ENCODE measurements at places on chromosomes 2 and 18.

DNA sequence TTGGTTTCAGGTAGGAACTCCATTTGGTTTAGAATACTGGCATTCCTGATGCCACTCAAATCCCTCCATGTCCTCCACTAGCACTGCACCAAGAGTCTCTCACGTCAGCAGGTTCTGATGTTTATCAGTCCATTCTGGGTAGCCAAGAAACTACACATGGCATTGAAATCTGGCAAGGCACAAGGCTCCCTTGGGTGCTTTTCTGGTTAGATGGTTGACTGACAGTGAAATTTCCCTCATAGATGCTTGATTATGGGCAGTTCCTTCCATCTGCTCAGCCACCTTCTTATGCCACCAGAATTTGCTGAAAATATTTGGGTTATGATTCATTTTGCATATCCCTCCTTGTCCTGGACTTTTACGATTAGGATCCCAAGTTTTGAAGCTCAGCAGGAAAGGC, 32.6 kb downstream of the EDAR start:
- H3K4me1 ChIP-seq = no peaks in the 10 kb centered on the region
- no peak overlapping the region for H3K27ac ChIP-seq
- H3K4me3 ChIP-seq = no peak overlapping the region
- no peaks in the 10 kb centered on the region for H3K36me3 ChIP-seq
- no peaks in the 10 kb centered on the region for H3K27me3 ChIP-seq

DNA sequence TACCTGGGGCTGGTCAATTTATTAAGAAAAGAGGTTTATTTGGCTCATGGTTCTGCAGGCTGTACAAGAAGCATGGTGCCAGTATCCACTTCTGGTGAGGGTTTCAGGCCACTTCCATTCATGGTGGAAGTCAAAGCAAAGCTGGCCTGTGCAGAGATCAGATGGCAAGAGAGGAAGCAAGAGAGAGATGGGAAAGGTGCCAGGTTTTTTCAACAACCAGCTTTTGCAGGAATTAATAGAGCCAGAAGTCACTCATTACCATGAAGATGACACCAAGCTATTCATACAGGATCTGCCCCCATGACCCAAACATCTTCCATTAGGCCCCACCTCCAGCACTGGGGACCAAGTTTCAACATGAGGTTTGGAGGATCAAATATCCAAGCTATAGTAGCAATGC, 56.8 kb upstream of the ST3GAL5 start:
- H3K27ac ChIP-seq = no peak overlapping the region
- no peaks in the 10 kb centered on the region for H3K36me3 ChIP-seq
- no peak for DNase-seq
- H3K4me1 ChIP-seq = no peaks in the 10 kb centered on the region
- H3K4me3 ChIP-seq = no peak overlapping the region
- H3K27me3 ChIP-seq = no peaks in the 10 kb centered on the region

GRCh38 chr2:236517251-236518031, 52.2 kb upstream of the ACKR3 start:
- H3K27me3 ChIP-seq = no peaks in the 10 kb centered on the region
- H3K4me3 ChIP-seq = no peak overlapping the region
- H3K27ac ChIP-seq = no peak overlapping the region
- H3K4me1 ChIP-seq = no peaks in the 10 kb centered on the region
- DNase-seq = no peak

- H3K27ac ChIP-seq = no peak overlapping the region
- DNase-seq = no peak
- no peaks in the 10 kb centered on the region for H3K36me3 ChIP-seq
Measured at GRCh38 chr2:233821196-233821595, 33.1 kb downstream of the HJURP start.

DNA sequence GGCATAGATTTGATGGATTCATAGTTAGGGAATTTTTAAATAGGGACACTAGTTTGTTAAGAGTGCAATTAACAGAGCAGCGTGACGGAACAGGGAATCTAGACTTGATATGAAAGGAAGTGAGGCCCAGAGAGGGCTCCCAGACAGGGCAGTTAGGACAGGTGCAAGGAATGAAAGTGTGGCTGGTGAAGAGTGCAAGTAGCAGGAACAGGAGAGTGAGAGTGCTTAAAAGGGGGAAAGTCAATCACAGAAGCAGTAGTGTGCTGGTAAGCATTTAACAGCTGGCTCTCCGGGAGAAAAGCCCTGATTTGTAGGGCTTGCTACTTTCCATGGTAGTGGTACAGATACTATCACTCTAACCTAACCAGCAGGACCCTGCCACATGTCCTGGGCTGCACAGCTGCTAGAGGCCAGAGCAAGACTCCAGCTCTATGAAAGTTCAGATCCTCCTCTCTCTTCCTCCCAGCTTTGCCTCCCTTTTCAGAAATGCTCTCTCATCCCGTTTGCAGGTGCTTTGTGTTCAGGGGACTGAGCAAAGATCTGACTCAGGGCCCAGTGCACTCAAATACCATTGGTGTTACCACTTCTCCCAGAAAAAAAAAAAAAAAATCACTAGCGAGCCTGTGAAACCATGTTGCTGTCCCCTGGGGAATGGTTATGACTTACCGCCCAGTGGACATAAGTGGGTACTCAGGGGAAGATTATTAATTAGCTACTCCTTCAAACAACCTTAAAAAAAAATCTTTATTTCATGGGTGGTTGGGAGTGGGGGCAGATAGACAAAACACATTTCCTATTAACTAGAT, 18.1 kb upstream of the GCFC2 start:
- no peak overlapping the region for H3K4me3 ChIP-seq
- H3K36me3 ChIP-seq = no peaks in the 10 kb centered on the region
- H3K27ac ChIP-seq = no peak overlapping the region
- 0 out of 2 replicates have a peak, but pooled peaks cover 3% of the 10 kb centered on the region for H3K4me1 ChIP-seq

GRCh38 chr2:7502336-7502735, 585.1 kb downstream of the RNF144A start:
- no peak overlapping the region for H3K27ac ChIP-seq
- no peak overlapping the region for H3K4me3 ChIP-seq
- no peaks in the 10 kb centered on the region for H3K27me3 ChIP-seq

DNA sequence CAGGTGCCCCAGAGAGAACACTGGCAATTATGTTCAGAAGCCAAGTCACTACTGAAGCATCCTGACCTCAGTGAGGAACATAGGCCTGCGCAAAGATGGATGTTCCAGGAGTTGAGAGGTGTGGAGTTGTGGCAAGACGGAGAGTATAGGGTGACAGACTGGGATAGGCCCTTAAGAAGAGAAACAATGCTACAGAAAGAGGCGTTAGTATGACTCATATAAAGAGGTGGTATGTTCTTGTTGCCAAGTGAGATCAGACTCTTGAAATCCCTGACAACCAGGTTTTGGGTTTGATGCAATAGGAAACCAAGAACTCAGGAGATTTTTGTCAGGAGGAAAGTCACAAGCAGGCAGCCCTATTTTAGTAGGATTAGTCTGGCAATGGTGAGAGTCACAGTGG, 185.6 kb downstream of the RIT2 start:
- H3K4me3 ChIP-seq = no peak overlapping the region
- H3K36me3 ChIP-seq = no peaks in the 10 kb centered on the region
- no peaks in the 10 kb centered on the region for H3K27me3 ChIP-seq
- DNase-seq = no peak
- no peak overlapping the region for H3K27ac ChIP-seq

DNA sequence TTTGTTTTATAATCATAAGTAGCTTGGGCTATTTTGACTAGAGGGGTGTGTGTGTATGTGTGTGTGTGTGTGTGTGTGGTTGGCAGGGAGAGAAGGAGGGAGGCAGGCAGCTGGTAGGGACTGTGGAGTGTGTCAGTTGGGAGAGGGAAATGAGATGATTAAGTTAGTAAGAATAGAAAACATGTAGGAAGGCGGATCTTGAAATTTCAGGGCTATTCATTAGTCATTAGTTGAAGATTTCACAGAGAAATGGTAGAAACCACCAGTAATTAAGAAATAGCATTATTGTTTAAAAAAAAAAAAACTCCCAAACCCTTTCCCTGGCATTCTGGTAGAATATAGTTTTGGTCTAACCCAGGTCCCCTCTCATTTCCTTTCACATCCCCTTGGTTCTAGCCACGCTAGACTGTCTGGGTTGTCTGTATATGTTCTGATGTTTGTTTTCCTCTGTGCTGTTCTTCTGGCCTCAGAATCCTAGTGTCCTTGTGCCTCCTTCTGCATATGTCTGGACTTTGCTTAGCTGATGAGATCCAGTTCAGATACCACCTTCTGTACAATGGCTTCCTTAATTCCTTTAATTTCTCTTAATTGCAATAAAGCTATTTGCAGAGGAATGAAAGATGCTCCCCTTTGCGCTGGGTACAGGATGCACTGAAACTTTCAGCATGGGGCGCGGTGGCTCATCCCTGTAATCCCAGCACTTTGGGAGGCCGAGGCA, 161.6 kb downstream of the NEDD4L start:
- no peaks in the 10 kb centered on the region for H3K4me1 ChIP-seq
- no peaks in the 10 kb centered on the region for H3K36me3 ChIP-seq
- H3K4me3 ChIP-seq = no peak overlapping the region
- no peak overlapping the region for H3K27ac ChIP-seq

GRCh38 chr2:144505245-144505831, 14.6 kb downstream of the ZEB2 start:
- H3K4me1 ChIP-seq = no peaks in the 10 kb centered on the region
- DNase-seq = no peak
- H3K27ac ChIP-seq = no peak overlapping the region
- no peak overlapping the region for H3K4me3 ChIP-seq
- no peaks in the 10 kb centered on the region for H3K27me3 ChIP-seq
- no peaks in the 10 kb centered on the region for H3K36me3 ChIP-seq

DNA sequence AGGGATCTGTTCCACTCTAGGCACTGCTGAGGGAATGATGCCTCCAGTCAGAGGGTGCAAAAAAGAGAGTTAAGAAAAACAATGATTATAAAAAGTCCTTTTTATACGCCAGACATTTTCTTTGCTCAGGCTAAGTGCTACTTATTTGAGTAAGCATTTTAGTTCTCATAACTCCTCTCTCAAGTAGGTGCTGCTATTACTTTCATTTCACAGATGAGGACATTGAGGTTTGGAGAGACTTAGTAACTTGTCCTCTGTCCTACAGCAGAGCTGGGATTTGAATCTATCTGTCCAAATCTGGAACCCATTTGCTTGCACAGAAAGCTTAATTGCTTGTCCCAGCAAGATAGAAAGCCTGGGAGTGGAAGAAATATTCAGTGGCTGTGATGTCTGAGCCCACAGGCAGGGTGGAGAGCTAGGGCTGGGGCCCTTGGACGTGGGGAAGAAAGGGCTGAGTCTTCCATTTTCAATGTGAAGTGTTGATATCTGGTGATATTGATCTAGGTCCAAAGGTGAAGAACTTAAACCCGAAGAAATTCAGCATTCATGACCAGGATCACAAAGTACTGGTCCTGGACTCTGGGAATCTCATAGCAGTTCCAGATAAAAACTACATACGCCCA, 5.8 kb downstream of the IL37 start:
- H3K4me3 ChIP-seq = no peak overlapping the region
- H3K27ac ChIP-seq = no peak overlapping the region
- DNase-seq = no peak
- no peaks in the 10 kb centered on the region for H3K27me3 ChIP-seq
- no peaks in the 10 kb centered on the region for H3K4me1 ChIP-seq

- no peaks in the 10 kb centered on the region for H3K27me3 ChIP-seq
- H3K4me1 ChIP-seq = no peaks in the 10 kb centered on the region
- H3K4me3 ChIP-seq = no peak overlapping the region
- H3K27ac ChIP-seq = no peak overlapping the region
- no peaks in the 10 kb centered on the region for H3K36me3 ChIP-seq
Measured at GRCh38 chr2:79275197-79275596, 115.6 kb upstream of the REG3A start.

- DNase-seq = no peak
- no peak overlapping the region for H3K27ac ChIP-seq
- no peaks in the 10 kb centered on the region for H3K27me3 ChIP-seq
- H3K4me1 ChIP-seq = no peaks in the 10 kb centered on the region
- H3K36me3 ChIP-seq = no peaks in the 10 kb centered on the region
Measured at GRCh38 chr18:10205151-10205550, 249.3 kb upstream of the APCDD1 start.

- H3K36me3 ChIP-seq = no peaks in the 10 kb centered on the region
- H3K4me3 ChIP-seq = no peak overlapping the region
- H3K4me1 ChIP-seq = peaks cover 33% of the 10 kb centered on the region
- H3K27me3 ChIP-seq = no peaks in the 10 kb centered on the region
Measured at GRCh38 chr2:195559431-195559914, 97.6 kb upstream of the SLC39A10 start.
